Endothelial cell (in vitro differentiated cells): ENCODE measurements at places on chromosomes 2 and 18.
A peak's percentile ranks its signal among the peaks of the same experiment; 100 is the strongest.

- no peaks in the 10 kb centered on the region for H3K36me3 ChIP-seq
- DNase-seq = no peak
- no peaks in the 10 kb centered on the region for H3K4me1 ChIP-seq
- H3K4me3 ChIP-seq = no peak overlapping the region
- peaks cover 6% of the 10 kb centered on the region for H3K27me3 ChIP-seq
Observed at GRCh38 chr2:119024568-119024967, 82.6 kb downstream of the MARCO start.

DNA sequence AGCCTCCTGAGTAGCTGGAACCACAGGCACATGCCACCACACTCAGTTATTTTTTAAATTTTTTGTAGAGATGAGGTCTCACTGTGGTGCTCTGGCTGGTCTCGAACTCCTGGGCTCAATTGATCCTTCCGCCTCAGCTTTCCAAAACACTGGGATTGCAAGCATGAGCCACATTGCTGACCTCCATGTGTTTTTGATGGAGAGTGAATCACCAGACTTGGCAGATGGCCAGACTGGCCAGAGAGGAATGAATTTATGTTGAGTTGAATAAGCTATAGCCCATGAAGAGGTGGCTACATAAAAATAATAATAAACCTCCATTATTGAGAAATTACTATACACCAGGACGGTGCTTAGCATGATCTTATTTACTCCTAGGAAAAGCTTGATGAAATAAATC lies 91.5 kb downstream of the MREG start:
- no peak for DNase-seq
- peaks cover 11% of the 10 kb centered on the region for H3K27me3 ChIP-seq
- no peak overlapping the region for H3K4me3 ChIP-seq
- peaks cover 7% of the 10 kb centered on the region for H3K4me1 ChIP-seq
- H3K36me3 ChIP-seq = no peaks in the 10 kb centered on the region
- H3K27ac ChIP-seq = no peak overlapping the region

DNA sequence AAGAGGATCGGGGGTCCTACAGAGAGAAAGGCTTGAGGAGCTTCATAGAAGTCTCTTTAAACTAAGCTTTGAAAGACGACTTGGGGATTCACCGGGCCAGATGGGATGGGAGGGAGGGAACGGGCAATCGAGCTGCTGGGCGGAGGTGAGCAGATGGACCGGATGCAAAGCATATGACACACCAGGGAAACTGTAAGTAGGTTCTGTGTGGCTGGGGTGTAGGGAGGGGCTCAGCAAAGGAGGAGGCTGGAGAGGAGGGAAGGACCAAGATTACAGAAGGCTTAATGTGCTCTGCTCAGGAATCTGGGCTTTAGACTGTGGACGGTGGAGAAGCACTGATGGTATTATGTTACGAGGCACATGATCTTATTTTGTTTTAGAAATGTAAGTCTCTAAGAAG lies 131.5 kb downstream of the MAIP1 start:
- no peak overlapping the region for H3K4me3 ChIP-seq
- DNase-seq = no peak
- H3K36me3 ChIP-seq = no peaks in the 10 kb centered on the region
- H3K4me1 ChIP-seq = peaks cover under 1% of the 10 kb centered on the region
- H3K27me3 ChIP-seq = peaks cover 1% of the 10 kb centered on the region

- H3K4me1 ChIP-seq = no peaks in the 10 kb centered on the region
- DNase-seq = peak; percentile 73
- no peak overlapping the region for H3K4me3 ChIP-seq
- H3K27ac ChIP-seq = no peak overlapping the region
- no peaks in the 10 kb centered on the region for H3K27me3 ChIP-seq
Observed at GRCh38 chr18:74476140-74476539, 19.0 kb upstream of the DIPK1C start.

DNA sequence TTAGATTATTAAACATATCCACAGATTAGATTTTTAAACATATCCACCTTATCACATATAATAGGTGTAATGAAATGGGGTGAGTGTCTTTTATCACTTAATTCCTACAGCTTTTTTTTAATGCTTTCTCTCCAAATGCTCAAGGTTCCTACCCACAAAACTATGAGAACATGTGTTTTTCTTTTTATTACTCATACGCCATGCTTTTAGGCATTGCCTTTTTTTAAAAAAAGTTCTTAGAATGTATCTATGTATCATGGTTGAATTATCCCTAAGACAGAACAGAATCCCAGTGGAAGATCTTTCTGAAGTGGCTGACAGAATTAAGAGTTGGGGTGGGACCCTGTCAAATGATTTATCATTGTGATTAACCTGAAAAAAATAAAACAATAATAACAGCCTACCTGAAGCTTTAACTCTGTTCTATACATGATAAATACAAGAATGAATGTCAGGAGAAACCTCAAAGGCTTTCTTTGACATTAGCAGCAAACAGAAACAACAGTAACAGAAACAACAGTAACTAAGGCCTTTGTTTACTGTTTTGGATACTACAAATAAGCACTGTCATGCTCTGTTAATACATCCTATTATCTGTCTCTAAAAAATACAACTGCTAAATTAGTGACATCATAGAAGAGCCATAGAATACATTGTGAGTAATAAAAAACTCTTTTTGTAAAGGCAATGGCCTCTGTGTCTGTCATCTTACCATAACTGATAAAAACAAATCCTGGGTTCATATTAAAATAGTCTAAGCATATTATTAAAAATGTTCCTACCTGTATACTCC lies 4.1 kb upstream of the ZNF397 start:
- H3K4me3 ChIP-seq = no peak overlapping the region
- H3K4me1 ChIP-seq = peaks cover 3% of the 10 kb centered on the region
- H3K27me3 ChIP-seq = peaks cover 8% of the 10 kb centered on the region
- DNase-seq = no peak
- H3K36me3 ChIP-seq = no peaks in the 10 kb centered on the region

GRCh38 chr2:226981791-226982326 lies 146.0 kb downstream of the RHBDD1 start:
- no peak overlapping the region for H3K27ac ChIP-seq
- peaks cover 6% of the 10 kb centered on the region for H3K27me3 ChIP-seq
- peaks cover 3% of the 10 kb centered on the region for H3K4me1 ChIP-seq
- H3K36me3 ChIP-seq = no peaks in the 10 kb centered on the region
- no peak overlapping the region for H3K4me3 ChIP-seq

DNA sequence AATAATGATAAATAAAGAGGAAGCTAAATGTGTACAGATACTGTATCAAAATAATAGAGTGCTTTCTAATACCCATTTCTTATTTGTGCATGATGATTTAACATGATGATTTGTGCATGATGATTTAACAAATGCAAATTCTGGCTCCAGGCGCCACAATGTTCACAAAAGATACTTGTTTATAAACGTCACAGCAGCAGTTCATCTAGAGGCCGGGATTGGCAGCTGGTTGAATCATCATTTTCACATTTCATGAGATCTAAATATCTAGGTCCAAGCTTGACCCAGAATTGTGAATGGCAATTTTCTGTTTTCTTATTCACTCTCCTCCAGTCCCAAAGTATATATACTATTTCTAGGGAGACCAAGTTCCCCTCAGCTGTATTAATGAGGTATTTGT lies 322.0 kb downstream of the SUCLG1 start:
- no peaks in the 10 kb centered on the region for H3K36me3 ChIP-seq
- DNase-seq = no peak
- H3K4me1 ChIP-seq = no peaks in the 10 kb centered on the region

DNA sequence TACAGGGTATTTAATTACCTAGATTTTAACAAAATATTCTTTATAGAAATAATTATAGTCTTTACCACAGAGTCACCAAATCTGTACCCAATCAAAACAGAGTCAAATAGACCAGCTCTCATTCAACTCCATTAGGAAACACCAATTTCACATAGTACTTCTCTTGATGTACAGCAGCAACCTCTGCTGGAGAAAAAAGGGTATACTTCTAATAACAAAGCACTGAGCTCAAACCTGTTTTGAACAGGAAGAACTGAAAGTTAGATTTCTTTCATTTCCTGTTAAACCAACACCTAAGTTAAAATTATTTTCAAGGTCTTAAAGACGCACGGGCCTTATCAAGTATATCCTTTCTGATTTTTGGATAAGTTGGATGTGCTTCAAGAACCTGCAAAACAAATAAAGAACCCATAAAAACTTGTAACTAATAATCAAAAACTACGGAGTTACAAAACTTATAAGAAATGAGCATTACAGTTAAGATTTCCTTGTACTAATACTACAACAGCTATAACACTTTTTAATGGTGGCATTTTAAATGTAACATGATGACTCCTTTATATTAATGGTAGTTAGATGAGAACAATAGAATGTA lies 79.0 kb downstream of the TTC21B start:
- peaks cover 15% of the 10 kb centered on the region for H3K36me3 ChIP-seq
- no peak overlapping the region for H3K4me3 ChIP-seq
- peak overlapping the region; percentile 30 for H3K27ac ChIP-seq
- no peak for DNase-seq
- H3K4me1 ChIP-seq = peaks cover 13% of the 10 kb centered on the region

DNA sequence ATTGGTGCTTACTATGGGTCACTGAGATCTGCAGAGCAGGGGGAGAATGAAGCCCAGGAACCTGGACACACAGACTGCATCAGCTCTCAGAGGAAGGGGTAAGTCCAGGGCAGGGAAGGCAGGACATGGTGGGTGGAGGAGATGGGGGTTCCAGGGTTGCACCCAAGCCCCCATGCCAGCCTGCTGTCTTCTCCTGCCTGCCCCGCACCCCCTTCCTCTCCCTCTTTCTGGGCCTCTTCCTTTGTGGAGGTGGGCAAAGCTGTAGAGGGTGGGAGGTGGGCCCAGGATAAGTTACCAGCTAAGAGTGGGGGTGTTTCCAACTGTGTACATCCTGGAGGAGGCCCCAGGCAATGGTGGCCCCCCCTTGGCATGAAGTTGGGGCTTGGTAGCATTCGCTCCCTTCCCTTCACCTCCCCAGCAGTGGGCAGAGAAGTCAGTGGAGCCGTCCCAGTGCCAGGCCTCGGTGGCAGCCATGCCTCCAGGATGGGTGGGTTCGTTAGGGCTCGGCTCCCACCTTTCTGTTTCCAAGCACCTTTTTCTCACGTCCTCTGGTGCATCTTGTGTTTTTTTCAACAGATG lies 132.2 kb downstream of the CLIP4 start:
- no peaks in the 10 kb centered on the region for H3K4me1 ChIP-seq
- no peak for DNase-seq
- no peaks in the 10 kb centered on the region for H3K36me3 ChIP-seq
- H3K27me3 ChIP-seq = peaks cover 2% of the 10 kb centered on the region
- H3K4me3 ChIP-seq = no peak overlapping the region

- H3K36me3 ChIP-seq = no peaks in the 10 kb centered on the region
- no peak overlapping the region for H3K4me3 ChIP-seq
- DNase-seq = no peak
- H3K4me1 ChIP-seq = peaks cover 10% of the 10 kb centered on the region
- no peak overlapping the region for H3K27ac ChIP-seq
Observed at GRCh38 chr2:132804051-132804450, 134.0 kb upstream of the LYPD1 start.

GRCh38 chr18:77131100-77131651 lies 1.4 kb downstream of the MBP start:
- H3K27me3 ChIP-seq = peaks cover 14% of the 10 kb centered on the region
- H3K36me3 ChIP-seq = peaks cover 4% of the 10 kb centered on the region
- peak overlapping the region; percentile 94 for H3K4me3 ChIP-seq

DNA sequence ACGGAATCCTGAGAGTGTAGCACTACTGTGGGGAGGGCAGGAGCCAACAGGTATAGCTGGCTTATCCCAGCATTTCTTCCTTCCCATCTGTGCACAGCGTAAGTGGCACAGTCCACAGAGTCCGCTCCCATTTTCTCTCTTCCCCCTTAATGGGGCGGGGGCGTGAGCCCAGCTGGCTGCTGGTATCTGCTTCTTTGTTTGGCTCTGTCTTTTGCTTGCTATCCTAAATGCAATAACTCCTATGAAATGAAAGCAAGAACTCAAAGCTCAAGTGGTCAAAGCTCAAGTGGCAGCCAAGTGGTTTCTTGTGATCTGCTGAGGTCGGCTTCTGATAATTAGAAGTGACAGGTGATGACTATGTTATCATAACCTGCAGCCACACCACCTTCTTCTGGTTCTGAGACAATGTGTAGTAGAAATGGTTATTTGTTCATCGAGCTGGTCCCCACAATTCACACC lies 192.7 kb downstream of the PLCL1 start:
- H3K27ac ChIP-seq = no peak overlapping the region
- peaks cover 3% of the 10 kb centered on the region for H3K36me3 ChIP-seq
- H3K4me1 ChIP-seq = peaks cover 18% of the 10 kb centered on the region

GRCh38 chr2:222451224-222451674 lies 26.9 kb downstream of the SGPP2 start:
- H3K36me3 ChIP-seq = no peaks in the 10 kb centered on the region
- no peak overlapping the region for H3K27ac ChIP-seq
- H3K4me1 ChIP-seq = peaks cover 7% of the 10 kb centered on the region
- peaks cover 4% of the 10 kb centered on the region for H3K27me3 ChIP-seq
- DNase-seq = no peak
- no peak overlapping the region for H3K4me3 ChIP-seq

GRCh38 chr2:16031848-16032159 lies 91.5 kb downstream of the MYCN start:
- no peak for DNase-seq
- H3K4me1 ChIP-seq = no peaks in the 10 kb centered on the region
- no peak overlapping the region for H3K4me3 ChIP-seq
- no peaks in the 10 kb centered on the region for H3K27me3 ChIP-seq
- no peak overlapping the region for H3K27ac ChIP-seq

- peaks cover 43% of the 10 kb centered on the region for H3K4me1 ChIP-seq
- no peak overlapping the region for H3K27ac ChIP-seq
- H3K4me3 ChIP-seq = no peak overlapping the region
- no peaks in the 10 kb centered on the region for H3K36me3 ChIP-seq
Observed at GRCh38 chr2:164913640-164914350, 41.5 kb downstream of the SLC38A11 start.

GRCh38 chr18:79685281-79685680 lies 5.7 kb downstream of the CTDP1 start:
- no peak for DNase-seq
- H3K27ac ChIP-seq = no peak overlapping the region
- H3K4me1 ChIP-seq = peaks cover 9% of the 10 kb centered on the region
- peaks cover 5% of the 10 kb centered on the region for H3K27me3 ChIP-seq

- peaks cover 2% of the 10 kb centered on the region for H3K27me3 ChIP-seq
- no peak overlapping the region for H3K27ac ChIP-seq
- H3K36me3 ChIP-seq = no peaks in the 10 kb centered on the region
- H3K4me1 ChIP-seq = no peaks in the 10 kb centered on the region
- no peak for DNase-seq
Observed at GRCh38 chr18:2396162-2396505, 175.2 kb downstream of the METTL4 start.

GRCh38 chr2:83069724-83070123 lies 1389.4 kb downstream of the SUCLG1 start:
- no peak for DNase-seq
- H3K4me3 ChIP-seq = no peak overlapping the region
- no peak overlapping the region for H3K27ac ChIP-seq
- no peaks in the 10 kb centered on the region for H3K36me3 ChIP-seq
- H3K4me1 ChIP-seq = no peaks in the 10 kb centered on the region
- H3K27me3 ChIP-seq = peaks cover 1% of the 10 kb centered on the region

- no peak overlapping the region for H3K27ac ChIP-seq
- H3K36me3 ChIP-seq = no peaks in the 10 kb centered on the region
- H3K4me1 ChIP-seq = no peaks in the 10 kb centered on the region
- H3K27me3 ChIP-seq = peaks cover 2% of the 10 kb centered on the region
- no peak for DNase-seq
Observed at GRCh38 chr2:51153236-51153635, 121.3 kb upstream of the NRXN1 start.

- H3K27me3 ChIP-seq = no peaks in the 10 kb centered on the region
- no peaks in the 10 kb centered on the region for H3K36me3 ChIP-seq
- H3K4me1 ChIP-seq = peaks cover 20% of the 10 kb centered on the region
- H3K27ac ChIP-seq = no peak overlapping the region
- DNase-seq = no peak
Observed at GRCh38 chr2:236997069-236997715, 88.5 kb upstream of the COPS8 start.

- no peak overlapping the region for H3K4me3 ChIP-seq
- no peak for DNase-seq
- peaks cover 10% of the 10 kb centered on the region for H3K36me3 ChIP-seq
- H3K27me3 ChIP-seq = peaks cover 8% of the 10 kb centered on the region
Observed at GRCh38 chr18:79884294-79884962, 67.0 kb downstream of the SLC66A2 start.
